Activated CD4-positive, alpha-beta T cell treated with anti-CD3 and anti-CD28 coated beads, Interleukin-2, amount 50 U/mL, for 4 hours (primary cell): ENCODE measurements at places on chromosomes 12 and 14.

GRCh38 chr14:78232231-78233000, 62.2 kb downstream of the NRXN3 start:
- no peak for DNase-seq

DNA sequence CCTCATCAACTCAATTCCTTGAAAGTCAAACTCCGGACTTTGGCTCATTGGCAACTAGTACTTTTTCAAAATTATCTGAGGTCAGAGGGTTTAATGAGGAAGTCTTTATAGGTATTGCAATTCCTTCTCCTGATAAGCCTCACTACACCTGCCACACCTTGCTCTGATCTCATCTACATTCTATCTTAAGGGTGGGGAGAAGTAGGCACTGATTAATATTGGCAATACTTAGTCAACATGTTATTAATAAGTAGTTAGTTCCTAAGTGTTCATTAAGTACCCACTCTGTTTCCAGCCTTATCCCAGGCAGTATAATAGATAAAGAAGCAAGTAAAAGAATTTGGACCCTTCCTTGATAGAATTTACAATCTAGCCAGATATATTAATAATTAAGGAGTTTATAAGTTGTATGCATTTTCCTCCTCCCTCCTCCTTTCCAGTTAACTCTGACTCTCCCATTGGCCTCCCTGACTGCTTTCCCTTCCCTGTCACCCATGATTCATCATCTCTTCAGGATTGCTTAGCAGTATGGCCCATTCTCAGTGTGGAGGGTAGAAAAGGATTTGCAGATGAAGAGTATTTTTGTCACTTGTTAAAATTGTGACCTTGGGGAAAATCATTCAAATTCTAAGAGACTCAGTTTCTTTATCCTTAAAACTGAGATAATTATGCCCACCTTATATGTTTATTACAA, 231.0 kb upstream of the ATP2B1 start:
- DNase-seq, result no peak

- DNase-seq, result peak; percentile 55
Observed at GRCh38 chr12:122031342-122032216, 9.9 kb downstream of the BCL7A start.

GRCh38 chr14:68677476-68677875, 115.4 kb downstream of the ZFP36L1 start:
- DNase-seq, result no peak

- no peak for DNase-seq
Observed at GRCh38 chr12:109639151-109639872, 65.7 kb downstream of the MVK start.

DNA sequence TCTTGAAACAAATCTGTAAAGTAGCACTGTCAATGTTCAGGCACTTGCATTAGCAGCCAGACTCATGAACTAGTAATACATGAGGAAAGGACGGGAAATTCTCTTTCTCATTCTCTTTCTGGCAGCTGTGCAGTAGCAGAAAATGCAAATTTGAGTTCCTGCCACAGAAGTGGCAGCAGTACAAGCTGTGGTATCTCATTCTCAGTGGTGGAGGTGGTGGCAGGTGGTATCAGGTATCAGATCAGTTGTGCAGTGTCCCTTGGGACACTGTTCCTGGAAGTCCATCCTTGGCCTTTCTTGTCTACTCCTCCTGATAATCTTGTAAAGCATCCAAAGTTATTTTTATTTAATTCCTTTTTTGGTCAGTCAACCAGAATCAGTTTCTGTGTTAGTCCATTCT, 103.0 kb downstream of the C12orf42 start:
- no peak for DNase-seq

- no peak for DNase-seq
Observed at GRCh38 chr12:52310622-52311284, 10.4 kb downstream of the KRT83 start.

DNA sequence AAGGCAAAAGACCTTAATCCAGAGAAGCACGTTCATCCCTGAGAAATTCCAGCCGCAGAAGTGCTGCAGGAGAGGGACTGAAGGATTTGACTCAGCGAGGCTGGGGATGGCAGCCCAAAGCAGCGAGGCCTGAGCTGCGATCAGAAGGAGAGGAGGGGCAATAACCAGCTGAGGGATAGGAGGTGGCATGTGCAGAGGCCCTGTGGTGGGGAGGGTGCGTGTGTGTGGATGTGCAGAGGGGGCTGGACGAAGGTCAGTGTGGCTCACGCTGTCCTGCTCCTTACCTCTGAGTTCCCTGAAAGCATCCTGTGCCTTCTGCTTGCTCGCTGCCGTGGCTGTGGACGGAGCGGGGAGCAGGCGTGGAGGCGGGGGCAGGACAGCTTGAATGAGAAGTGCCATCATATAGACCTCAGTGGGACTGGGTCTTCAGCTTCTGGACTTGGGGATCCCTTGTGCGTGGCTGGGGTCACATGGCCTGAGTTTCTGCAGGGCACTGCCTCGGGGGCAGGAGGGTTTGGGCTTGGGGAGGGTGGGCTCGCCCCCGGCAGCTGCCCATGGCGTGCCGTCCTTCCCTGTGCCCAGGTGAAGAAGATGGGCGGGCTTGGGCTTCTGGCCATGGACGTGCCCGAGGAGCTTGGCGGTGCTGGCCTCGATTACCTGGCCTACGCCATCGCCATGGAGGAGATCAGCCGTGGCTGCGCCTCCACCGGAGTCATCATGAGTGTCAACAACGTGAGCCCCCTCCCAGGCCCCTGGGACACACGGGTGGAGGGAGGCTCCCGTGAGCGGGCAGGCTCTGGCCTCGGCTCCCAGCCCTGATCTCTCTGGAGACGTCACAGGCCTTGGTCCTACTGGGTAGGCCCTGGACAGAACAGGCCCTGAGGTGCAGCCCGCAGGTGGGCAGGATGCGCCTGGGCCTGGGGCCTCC, 11.0 kb downstream of the ACADS start:
- DNase-seq, result no peak

GRCh38 chr14:78363008-78363407, 192.8 kb downstream of the NRXN3 start:
- no peak for DNase-seq

DNA sequence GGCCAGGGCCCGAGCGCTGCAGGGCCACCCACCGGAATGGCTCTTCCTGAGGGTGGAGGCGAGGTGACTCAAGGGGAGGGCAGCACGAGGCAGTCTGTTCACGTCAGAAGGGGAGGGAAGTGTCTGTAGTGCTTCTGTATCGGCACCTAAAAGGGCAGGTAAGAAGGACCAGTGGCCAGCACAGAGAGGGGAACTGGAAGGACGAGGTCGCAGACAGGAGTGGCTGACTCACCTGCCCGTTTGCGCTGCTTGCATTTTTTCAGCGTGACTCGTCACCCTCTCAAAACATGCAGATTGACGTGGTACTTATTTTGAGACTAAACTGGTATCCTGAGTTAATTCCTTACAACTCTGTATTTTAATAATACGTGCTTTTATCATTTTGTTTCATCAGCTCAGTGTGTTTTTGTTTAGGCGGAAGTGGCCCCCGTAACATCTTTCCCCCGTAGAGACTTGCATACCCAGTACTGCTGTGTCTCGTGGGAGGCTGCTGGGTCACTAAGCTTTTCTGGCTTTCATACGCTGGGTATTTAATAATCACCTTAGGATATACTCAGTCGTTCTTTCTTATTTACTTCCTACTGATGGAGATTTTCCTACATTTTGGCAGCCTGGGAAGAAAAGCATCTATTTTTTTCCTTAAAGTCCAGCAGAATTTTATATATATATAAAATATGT, 26.4 kb downstream of the SFSWAP start:
- no peak for DNase-seq

- no peak for DNase-seq
Observed at GRCh38 chr14:23653051-23653450, 16.9 kb downstream of the DHRS2 start.

- DNase-seq, result no peak
Observed at GRCh38 chr12:77222336-77222735, 157.0 kb upstream of the E2F7 start.
